Stimulated activated CD4-positive, alpha-beta T cell treated with anti-CD3 and anti-CD28 coated beads, Interleukin-12 subunit alpha, Interleukin-12 subunit beta, amount 100 ng/mL, for 48 hours (primary cell): ENCODE measurements at places on chromosomes 3 and 15.

GRCh38 chr15:80179935-80180334, 27.1 kb downstream of the FAH start:
- no peak for DNase-seq

GRCh38 chr3:11247362-11247761, 24.8 kb upstream of the ATG7 start:
- DNase-seq, result no peak

- DNase-seq, result no peak
Observed at GRCh38 chr3:136567599-136568188, 184.5 kb downstream of the STAG1 start.

GRCh38 chr3:171417813-171418212, 42.4 kb downstream of the TNIK start:
- no peak for DNase-seq

- DNase-seq, result no peak
Observed at GRCh38 chr3:138327831-138328230, 1.8 kb downstream of the NME9 start.

GRCh38 chr15:61041886-61042285, 187.2 kb downstream of the RORA start:
- no peak for DNase-seq

DNA sequence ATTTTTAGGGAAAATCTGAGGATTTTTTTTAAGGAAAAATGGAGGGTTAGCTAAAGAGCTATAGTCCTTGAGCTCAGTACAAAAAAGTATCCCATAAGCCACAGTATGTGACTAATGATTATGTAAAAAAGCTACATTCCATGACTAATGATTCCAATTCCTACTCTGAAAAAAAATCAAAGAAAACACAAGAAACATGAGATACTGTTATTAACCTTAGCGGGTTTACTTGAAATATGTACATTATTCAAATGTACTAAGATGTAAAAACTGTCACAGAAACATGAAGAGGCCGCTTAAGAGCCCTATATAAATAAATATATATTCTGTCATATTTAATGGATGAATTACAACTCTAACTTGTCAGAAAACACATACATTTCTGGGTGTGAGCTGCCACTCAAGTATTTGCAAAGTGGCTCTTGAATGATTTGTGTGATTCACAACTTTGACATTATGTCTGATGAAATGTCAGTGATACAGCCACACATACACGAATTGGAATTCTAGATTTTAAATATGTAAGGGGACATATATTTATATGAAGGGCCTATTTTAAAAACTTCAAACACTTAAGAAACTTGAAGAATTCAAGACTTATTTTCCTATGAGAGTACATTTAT, 518.7 kb upstream of the SUCLG2 start:
- DNase-seq, result no peak

GRCh38 chr3:60266444-60266843, 984.8 kb downstream of the FHIT start:
- no peak for DNase-seq

DNA sequence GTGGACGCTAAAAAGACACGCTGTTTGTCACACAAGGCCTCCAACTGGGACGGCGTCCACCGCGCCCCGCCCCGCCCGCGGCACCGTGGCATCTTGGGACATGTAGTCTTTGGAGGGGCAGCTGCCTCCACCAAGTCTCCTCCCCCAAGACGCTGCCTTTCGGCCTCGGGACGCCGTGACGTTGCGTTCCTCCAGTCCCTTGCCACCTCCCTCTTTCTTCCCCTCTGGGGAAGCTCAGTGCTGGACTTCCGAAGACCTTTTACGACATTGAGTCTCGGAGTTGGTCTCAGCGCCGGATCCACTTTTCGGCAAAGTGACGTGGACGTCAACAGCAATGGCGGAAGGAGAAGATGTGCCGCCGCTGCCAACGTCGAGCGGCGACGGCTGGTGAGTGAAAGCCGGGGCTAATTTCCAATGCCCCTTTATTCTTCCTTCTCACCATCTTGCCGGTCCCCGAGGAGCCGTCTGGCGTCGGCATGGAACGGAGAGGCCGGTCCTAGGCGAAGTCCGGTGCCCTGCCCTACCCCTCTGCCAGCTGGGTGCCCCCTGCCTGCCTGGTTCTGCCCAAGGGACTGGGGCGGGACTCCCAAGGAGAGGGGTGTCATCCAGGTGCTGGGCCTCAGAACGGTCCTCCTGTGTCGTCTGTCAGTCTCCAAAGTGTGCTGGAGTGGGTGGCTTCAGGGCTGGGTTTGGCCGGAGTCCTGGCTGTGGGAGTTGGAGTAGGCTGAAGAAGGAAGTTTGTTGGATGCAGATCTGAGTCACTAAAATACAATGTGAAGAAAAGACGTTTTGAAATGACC, at the start of gene TBC1D23:
TBC1D23 (plus strand) TSS at position 308 of the 800 bp plus-strand sequence; CDS start at position 335, 27 bp downstream.
- peak; percentile 93 for DNase-seq
